ENCODE measurements at places on chromosomes 7 and 10.

GRCh38 chr10:32166365-32166764 lies 110.1 kb upstream of the KIF5B start:
- no peak for DNase-seq

GRCh38 chr10:101611096-101611905 lies 23.2 kb downstream of the DPCD start:
- no peak for DNase-seq

GRCh38 chr10:110310741-110311140 lies 6.0 kb upstream of the SMNDC1 start:
- no peak for DNase-seq

DNA sequence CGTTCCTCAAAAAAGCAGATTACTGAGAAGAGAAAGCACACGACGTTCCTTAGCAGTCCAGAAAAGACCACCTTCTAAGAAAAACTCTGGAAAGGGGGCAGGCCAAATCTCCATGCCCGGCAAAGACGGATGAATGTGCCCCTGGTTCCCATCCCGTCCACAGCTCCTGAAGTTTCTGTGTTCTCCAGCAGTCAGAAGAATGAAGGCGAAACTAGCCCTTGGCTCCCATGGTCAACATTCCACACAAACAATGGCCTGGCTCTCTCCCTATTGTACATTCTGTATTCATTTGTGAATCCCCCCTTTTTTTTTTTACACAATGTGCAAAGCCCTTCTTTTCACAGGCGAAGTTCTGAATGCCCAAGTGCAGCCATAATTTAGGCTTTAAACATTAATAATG lies 5.3 kb downstream of the CTBP2 start:
- DNase-seq: no peak

DNA sequence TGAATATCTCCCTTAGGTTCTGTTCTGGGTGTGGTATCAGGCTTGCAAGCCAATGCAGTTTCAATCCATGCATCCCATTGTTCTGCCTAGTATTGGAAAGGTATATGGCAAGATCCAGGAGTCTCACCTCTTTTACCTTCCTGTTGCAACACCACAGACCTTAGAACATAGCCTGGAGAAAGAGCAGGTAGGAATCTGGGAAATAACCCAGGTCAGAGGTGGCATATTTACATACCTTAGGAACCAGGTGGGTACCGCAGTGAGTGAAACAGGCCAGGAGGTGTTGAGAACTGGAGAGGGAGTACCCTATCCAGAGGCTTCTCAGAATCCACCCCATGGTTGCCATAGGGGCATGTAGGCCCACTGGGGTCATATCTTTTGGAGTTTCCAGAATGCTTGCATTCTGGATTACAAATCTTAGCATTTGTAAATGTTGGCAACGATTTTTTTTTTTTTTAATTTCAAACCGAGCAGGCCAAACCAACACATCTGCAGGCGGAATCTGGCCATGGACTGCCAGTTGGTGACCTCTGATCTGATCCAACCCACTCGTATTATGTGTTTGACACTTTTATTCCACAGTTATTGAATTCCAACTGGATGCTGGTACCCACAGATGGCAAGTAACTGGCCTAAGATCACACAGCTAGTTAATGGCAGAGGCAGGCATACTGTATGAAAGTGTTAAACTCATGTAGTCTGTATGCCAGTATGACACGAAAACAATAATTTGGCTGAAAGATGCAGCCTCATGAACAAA lies 180.3 kb upstream of the TCF7L2 start:
- DNase-seq: peak; percentile 89

GRCh38 chr10:21212348-21212747 lies 313.1 kb downstream of the SKIDA1 start:
- DNase-seq: no peak

GRCh38 chr10:78657163-78657861 lies 411.5 kb upstream of the ZMIZ1 start:
- peak; percentile 47 for DNase-seq

- DNase-seq: no peak
Measured at GRCh38 chr10:100510533-100511308, 8.9 kb downstream of the SEC31B start.

- DNase-seq: peak; percentile 69
Measured at GRCh38 chr7:119935418-119936025, 337.5 kb upstream of the KCND2 start.

- DNase-seq: no peak
Measured at GRCh38 chr7:99560834-99561736, 2.6 kb downstream of the ZNF655 start.

GRCh38 chr10:132444877-132445351 lies 47.9 kb downstream of the PWWP2B start:
- no peak for DNase-seq

DNA sequence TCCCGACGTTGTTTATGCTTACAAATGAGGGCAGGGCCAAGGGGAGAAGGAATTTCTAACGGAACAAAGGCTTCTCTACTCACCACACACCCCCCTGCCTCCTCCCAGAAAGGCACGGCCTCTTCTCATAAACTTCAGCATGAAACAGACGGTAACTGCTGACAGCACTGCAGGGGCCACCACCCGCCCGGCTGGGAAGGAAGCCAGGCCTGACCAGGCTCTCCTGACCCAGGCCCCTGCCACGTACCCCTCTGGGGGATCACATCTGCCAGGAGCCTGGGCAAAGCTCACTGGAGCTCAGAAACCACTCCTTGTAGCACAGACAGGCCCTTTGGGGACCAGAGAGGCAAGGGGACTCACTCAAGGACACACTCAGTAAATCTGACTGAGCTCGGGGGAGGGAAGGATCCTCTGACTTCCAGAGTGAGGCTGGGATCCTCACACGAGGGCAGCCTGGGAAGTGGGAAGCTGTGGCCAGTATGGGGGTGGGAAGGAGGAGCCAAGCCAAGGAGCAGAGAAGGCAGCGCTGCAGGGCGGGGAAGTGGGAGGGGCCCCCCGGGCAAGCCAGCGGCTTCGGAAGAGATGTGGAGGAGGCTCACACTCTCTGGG lies 46.1 kb downstream of the ZCCHC24 start:
- peak; percentile 8 for DNase-seq

DNA sequence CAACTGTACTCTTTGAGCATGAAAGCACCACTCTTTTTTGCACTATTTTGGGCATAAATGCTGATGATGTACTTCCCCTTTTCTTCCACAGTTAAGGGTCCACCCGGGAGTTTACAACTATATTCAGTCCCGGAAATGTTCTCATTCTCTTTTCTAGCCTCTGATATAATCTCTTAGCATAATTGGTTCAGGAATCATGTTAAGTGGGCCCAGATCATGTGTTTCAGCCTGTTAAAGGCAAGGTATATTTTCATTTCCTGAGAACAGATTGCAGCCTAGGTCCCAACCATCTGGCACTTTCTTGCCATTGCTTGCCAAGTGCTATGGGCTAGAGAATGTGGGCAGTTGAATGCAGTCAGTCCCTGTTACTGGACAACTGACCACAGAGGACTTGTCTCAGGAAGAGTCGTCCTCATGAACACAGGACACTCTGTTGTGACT lies 111.4 kb upstream of the GLCCI1 start:
- no peak for DNase-seq

DNA sequence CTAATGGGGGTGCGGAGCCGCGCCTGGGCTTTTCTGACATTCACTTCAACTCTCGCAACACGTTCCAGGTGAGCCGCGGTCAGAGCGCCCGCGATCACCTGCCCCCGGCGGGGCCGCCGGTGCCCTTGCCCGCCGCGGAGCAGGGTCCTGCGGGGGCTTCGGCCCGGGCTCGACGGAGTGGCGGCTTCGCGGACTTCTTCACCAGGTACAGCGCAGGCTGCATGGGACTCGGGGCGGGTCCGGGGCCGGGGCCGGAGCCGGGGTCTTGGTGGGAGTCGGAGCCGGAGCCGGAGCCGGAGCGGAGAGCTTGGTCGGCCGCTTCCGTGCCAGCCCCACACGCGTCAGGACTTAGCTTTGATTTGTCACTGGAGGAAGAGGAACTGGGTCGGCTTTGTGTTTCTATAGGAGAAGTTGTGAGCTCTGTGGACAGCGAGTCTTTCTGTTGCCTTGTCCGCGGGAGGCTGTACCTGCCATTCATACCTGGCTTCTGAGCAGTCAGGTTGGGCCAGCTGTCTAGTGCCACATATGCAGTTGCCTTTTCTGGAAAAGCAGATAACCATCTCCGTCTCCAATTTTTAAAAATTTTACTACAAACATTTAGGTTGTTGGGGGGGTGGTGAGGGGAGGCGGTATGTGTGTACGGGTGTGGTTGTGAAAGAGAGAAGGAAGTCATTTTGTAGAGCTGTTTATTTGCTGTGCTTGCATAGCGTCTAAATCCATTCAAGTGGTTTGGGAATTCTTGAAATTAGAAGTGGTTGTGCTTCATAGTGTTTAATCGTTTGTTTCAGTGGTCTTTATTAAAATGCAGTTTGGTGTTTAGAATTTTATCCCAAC lies 1.3 kb downstream of the TBC1D12 start:
- DNase-seq: peak; percentile 95

DNA sequence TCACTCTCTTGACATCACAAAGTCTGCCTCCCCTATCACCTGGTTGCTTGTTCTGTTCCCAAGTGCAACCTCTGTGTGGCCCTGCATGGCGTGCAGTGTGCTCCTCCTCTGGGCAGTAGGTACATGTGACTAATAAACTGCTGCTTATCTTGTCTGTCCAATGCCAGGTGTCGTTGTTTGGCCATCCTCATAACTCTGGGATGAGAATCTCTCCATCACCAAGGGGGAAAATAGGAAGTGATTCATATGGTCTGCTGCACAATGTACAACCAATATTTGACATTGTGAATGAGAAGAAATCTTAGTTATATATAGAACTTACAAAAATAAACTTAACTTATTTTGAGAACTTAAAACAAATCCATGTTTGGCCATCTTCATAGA lies 135.2 kb downstream of the INHBA start:
- DNase-seq: no peak

- peak; percentile 34 for DNase-seq
Measured at GRCh38 chr7:142885311-142886230, at the start of gene TRPV6. TRPV6 (minus strand) TSS chr7:142885745.

- no peak for DNase-seq
Measured at GRCh38 chr10:112821663-112822062, 128.4 kb upstream of the TCF7L2 start.

- DNase-seq: no peak
Measured at GRCh38 chr10:79610601-79611191, at the start of gene SFTPA1. SFTPA1 (plus strand) TSS chr10:79610939; CDS start chr10:79611826, 887 bp downstream.

DNA sequence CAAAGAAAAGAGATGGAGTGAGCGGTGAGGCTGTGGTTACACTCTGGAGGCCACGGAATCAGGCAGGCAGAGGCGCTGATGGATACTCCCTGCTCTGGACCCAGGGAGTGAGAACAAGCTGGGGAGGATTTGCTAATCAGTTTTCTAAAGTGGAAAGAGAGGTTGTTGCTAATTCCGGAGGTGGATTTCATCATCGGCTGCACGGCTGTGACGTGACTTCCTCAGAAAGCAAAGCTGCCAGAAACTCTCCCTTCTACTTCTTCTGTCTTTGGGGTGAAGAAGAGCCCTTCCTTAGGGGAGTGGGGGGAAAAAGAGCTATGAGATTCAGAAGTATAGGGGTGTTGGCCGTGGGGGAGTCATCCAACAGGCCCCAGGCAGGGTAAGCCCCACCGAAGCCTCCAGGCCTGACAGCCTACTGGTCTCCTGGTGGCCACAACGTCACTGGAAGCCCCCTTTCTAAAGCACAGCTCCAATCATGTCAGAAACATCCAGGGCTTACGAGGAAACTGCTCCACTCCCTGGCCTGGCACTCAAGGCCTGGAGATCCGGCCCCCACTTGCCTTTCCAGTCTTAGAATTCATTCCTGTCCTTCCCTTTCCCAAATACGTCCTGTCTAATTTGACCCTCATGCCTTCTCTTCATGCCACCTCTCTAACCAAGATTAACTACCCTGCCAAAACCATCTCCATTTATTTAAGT lies 114.5 kb downstream of the HIP1 start:
- peak; percentile 35 for DNase-seq

GRCh38 chr7:101163279-101164070 lies 1.9 kb downstream of the VGF start:
- DNase-seq: peak; percentile 41

DNA sequence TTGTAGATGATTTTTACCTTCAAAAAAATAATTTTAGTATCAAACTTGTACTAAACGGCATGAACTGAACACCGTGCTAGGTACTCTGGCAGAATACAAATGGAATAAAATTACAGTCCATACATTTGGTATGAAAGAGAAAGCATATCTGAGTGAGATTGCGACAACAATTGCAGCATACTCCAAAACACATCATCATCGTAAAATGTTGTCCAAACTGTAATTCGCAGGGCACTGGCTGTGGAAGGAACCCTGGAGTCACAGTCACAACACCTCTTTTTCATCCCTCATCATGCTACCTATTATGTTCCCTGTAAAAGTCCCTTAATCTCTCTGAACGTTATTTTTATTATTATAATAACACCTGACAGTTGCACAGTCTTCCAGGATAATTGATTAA lies 13.5 kb downstream of the CREM start:
- DNase-seq: peak; percentile 80

GRCh38 chr10:124642088-124642710 lies 102.0 kb downstream of the FAM53B start:
- no peak for DNase-seq

- DNase-seq: no peak
Measured at GRCh38 chr10:104446151-104446550, 92.5 kb downstream of the CFAP58 start.

GRCh38 chr10:43057231-43057711 lies 19.6 kb upstream of the RET start:
- DNase-seq: no peak

- DNase-seq: no peak
Measured at GRCh38 chr7:8260871-8261694, 884 bp downstream of the ICA1 start.

DNA sequence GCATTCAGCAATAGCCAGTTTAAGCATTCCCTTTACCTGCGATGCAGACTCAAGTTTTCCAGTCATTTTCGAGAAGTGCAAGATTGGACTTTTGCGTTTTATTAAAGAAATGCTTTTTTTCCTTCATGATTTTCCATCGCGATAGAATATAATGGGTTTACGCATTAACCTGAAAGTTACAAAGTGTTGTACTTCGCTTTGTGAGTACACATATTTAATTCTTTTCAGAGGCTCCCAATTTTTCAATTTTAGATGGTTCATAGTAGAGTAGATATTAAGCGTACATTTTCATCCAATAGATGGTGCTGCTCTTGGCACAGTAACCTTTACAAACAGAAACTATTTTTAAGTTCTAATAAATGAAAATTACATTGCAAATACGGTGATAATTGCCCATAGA lies 1.3 kb downstream of the PTPRZ1 start:
- no peak for DNase-seq

DNA sequence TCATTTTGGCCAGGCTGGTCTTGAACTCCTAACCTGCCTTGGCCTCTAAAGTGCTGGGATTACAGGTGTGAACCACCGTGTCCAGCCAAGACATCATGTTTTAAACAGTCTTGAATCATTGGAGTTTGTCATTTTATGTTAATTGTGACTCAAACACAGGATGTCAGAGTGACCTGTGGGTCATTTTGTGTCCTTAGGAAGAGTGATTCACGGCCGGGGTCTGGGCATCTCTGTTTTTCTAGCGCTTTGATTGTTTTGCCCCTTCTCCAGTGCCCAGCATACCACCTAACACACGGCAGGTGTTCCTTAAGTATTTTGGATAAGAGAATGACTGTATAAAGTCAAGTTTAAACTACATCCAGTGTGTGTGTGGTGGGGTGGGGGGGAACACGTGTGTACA lies 183.7 kb upstream of the KLF6 start:
- DNase-seq: no peak
